Activated naive CD4-positive, alpha-beta T cell (primary cell): ENCODE measurements at places on chromosomes 5 and 9.

DNA sequence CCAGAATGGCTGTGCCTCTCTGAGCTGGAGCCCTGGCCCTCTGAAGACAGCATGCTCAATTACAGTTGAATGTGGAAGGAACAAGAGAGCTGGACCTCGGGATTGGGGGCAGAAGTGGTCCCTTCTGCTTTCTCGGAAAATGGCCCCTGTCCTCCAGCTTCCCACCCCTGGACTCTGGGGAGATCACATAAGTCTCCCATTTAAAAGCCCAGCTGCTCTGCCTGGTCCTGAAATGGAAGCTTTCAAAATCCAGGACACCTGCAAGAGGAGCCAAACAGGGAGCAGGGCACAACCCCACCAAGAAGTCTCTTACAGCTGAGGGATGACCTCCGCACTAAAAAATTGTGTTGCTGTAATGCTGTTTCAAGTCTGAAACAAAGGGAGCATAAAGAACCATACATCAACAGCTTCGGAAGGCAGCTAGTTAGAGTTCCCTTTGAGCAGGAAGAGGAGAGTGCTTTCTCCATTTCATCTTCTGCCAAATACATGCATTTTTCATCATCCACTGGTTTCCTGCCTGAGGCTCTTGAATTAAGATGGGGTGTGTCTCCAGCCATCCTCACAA, 48.2 kb downstream of the TGFBI start:
- no peak for DNase-seq

GRCh38 chr9:133714606-133715294, 23.4 kb downstream of the SARDH start:
- no peak for DNase-seq

DNA sequence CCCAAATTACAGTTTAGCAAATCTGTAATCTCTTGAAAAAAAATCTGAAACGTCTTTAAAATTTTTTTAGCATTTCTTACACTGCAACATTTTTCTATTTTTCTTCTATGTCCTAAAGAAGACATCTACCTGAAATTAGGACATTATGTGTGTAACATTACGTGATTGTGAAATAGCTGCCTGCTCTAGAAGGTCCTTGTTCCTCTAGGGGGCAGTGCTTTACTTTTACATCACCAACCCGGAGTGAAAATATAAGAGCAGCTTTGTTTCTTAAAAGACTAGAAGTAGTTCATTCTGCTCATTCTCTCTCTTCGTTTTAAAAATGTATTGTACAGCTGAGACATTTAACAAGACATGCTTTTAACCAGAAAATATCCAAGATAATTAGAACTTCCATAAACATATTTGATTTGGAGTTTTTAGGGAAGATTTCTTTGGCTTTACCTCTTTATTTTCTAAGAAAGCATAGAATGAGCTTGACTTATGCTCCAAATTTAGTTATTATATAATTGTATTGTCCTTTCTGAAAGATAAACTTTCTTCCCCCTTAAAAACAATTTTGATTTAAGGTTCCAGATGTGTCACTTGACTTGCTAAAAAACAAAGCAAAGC, 48.1 kb upstream of the RIOK2 start:
- no peak for DNase-seq

DNA sequence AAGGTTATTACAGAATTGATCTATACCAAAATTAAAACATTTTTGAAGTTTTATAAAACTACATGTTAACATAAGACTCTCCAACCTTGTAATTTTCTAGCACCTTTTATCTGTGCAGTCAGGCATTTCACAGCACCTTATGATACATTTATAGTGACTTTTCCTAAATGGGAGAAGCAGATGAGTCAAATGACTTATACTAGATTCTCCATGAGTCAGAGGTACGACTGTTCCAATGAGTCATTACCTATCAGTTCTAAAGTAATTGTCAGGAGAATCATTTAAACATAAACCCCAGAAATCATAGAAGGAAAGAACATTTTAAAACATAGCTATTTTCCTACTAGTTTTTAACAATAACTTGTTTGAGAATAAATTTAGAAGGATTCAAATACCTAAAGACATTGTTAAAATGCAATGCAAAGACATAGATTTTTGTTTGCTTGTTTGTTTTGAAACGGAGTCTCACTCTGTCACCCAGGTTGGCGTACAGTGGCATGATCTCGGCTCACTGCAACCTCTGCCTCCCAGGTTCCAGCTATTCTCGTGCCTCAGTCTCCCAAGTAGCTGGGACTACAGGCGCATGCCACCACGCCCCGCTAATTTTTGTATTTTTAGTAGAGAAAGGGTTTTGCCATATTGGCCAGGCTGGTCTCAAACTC, 34.7 kb upstream of the DMXL1 start:
- no peak for DNase-seq

GRCh38 chr5:63125862-63126261, 547.2 kb downstream of the LRRC70 start:
- no peak for DNase-seq

GRCh38 chr9:4674783-4675182, 4.6 kb upstream of the CDC37L1 start:
- no peak for DNase-seq

GRCh38 chr9:68694125-68694524, 10.9 kb upstream of the PIP5K1B start:
- DNase-seq = no peak

DNA sequence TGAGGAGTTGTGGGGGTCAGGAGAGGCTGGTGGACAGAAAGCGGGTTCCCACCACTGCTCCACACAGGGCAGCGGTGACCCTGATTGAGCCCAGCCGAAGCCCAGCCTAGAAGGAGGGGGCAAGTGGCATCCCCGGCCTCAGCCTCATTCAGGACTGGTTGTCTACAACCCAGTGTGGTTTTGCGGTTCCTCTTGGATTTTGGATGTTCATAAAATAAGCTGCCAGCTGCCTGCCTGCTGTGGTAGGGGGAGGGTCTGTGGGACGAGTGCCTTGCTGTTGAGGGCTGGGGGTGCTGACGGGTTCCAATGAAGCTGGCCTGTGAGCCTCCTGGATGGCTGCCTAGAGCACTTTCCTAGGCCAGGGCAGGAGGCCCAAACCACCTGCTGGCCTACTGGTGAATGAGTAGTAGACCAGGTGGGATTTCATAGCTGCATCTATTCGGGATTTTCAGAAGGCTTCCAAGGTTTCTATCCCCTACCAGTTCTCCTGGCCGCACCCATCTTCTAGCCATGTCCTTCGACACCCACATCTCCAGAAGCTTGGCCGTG, 102.4 kb downstream of the NDFIP1 start:
- no peak for DNase-seq

- DNase-seq = no peak
These were observed 39.2 kb downstream of the USP20 start for GRCh38 chr9:129874261-129875101.
